ENCODE measurements at places on chromosomes 13 and 19.

GRCh38 chr13:73090116-73090822 is 31.5 kb downstream of the KLF5 start:
- DNase-seq = no peak

DNA sequence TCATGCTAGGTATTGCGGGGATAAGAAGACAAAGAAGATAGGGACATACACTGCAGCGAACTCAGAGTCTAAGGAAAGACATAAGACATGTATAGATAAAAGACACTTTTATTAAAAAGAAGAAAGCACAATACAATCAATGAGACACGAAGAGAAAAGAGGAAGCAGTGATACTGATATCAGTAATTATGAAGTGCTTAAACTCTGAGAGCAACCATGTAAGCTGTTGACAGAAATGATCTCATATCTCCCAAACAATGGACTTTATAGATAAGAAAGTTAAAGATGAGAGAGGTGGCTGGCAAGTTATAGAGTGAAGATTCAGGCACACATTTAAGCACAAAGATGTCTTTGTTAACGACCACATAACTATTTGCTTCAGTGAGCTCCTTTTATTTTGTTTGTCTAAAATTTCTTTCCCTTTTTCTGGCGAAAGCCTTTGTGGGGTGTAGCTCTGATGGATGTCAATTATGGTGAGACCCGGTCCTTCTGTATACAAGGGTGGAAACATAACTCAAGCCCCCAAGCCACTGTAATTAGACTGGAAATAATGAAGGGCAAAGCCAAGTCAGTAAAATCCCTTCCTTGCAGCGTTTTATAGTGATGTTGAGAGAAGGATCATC is 818.0 kb upstream of the SLC10A2 start:
- no peak for DNase-seq

GRCh38 chr13:113499936-113500335 is 9.4 kb upstream of the DCUN1D2 start:
- no peak for DNase-seq

DNA sequence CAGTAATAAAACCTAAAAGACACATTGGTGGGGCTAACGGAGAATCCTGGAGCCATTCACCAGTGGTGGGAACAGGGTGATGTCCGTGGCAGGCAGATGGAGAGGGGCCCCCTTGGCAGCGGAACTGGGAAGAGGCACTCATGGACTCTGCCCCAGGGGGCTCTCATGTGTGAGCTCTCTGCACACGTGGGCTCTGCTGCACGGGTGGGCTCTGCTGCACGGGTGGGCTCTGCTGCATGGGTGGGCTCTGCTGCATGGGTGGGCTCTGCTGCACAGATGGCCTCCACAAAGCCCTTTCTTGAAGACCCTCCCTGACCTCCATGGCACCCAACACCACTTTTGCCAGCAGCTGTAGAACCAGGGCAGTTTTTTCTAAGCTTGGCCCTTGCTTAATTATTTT is 52.3 kb downstream of the PARP4 start:
- no peak for DNase-seq

DNA sequence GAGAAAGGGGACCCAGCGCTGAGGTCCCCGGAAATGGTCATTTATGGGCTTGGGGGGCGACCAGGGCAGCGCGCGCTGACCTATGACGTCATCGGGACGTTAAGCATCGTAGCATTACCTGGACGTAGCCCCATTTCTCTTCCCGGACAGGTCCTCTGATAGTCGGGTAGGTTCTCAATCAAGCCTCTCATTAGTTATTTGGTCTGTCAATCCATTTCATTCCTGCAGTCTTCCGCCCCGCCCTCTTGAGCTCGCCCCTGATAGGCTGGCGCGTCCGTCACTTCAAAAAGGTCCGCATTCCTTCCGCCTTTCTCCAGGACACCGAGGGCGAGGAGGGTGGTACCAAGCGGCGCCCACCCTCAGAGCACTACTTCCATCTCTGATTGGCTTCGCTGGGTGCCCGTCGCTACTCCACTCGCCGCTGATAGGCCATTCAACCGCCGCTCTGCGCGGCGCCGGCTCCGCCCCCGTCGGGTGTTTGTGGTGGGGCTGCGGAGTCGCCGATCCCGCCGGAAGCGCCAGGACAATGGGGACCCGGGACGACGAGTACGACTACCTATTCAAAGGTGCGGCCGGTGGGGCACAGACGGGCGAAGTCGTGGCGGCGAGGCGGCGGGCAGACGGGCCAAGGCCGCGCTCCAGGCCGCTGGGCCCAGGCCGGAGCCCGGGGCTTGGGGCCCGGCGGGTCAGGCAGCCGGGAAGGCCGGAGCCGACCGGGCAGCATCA is at the start of gene RAB11B:
Gene RAB11B, plus strand, starts transcription at position 470 of the 726 bp plus-strand sequence. Its CDS starts 57 bp downstream, at position 527.
- DNase-seq = peak; percentile 88

DNA sequence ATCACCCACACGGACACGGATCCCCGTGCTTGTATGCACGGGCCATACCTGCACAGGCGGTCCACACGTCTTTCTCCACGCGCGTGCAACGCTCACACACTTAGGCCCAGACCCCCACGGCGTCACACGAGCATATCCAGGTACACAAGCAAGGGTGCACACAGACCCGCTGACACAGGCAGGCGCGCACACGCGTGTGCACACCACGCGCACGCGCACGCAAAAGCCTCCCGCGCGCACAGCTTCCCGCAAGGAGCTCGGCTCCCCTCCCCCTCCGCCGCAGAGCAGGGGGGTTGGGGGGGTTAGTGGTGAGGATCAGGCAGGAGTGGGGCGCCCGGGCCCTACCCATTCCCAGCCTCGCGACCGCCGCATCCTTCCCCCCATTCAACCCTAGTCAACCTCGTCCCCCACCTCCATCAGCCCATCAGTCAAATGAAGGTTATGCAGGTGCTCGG is 407 bp downstream of the RAB3A start:
- DNase-seq = no peak

DNA sequence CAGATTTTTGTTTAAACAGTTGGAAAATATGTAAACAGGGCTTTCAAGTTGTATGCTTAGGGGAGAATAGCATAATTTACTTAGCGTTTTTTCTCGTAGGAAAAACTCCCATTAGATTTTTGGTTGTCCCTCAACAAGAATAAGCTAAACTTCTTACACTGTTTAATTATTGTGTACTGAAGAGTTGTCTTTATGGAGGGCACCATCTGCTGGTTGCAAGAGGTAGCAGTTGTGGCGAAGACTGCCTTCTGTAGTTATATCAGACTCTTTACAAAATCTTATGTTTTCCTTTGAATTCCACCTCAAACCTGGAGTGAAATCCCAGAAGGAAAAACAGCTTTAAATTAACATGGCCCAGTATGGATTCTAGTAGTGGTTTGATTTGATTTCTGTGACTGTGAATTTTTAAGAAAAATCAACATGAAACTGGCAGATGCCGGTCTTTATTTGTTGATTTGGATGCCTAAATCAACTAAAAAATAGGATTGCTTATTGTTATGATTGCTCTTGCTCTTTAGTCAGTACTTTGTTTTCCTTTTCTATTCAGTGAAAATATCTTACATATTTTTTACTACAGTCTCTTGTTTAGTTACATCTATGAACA is 53.4 kb downstream of the PDS5B start:
- no peak for DNase-seq

DNA sequence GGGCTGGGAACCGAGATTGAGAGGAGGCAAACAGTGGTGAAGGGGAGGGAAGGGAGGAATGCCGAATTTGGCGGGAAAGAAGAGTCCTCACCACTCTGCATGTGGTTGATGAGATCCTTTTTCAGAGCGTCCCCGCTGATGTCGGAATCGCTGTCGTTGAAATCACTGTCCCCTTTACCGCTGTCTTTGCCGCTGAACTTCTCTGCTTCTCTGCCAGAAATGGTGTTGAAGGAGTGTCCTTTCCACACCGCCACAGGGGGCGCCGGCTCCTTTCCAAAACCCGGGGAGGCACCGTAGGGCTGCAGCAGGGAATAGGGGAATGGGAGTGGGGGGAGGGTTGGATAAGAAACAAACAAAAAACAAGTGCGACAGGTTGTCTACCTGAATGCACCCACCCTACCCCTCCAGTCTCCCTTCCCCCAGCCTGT is 3.1 kb downstream of the PCDH8 start:
- no peak for DNase-seq

DNA sequence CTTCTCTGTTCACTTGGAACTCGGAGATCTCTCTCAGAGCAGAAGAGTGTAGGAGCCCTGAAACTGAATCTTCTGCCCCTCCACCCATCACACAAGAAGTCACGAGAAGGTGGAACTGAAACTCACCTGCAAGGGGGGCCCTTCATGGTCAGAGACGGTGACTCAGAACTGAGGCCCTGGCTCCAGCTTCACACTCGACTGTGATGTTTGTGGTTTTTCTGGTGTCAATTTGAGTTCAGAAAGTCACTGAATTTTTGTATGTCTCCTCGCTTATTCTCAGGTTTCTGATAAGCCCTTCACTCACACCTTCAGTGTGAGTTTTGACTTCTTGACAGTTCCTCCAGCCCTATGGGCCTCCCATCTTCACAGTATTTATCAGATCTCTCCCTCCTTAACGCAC is 23.1 kb downstream of the SIGLEC5 start:
- DNase-seq = no peak

DNA sequence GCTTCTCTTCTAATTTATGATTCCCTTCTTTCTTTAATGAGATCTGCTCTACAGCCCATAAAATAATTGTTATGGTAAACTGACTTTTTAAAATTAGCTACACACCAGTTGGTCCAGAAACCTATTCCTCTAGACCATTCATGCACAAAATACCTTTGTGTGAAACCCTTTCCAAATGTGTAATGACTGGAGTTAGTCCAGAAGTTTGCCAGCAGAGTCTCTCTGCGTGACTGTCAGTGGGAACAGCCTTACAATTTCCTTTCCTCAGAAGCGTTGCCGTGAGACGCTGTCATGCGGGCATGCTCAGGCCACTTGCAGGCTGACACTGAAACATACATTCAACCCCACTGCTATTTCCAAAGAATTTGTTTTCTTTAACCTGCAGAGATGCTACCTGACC is 965.2 kb downstream of the PCDH9 start:
- no peak for DNase-seq

DNA sequence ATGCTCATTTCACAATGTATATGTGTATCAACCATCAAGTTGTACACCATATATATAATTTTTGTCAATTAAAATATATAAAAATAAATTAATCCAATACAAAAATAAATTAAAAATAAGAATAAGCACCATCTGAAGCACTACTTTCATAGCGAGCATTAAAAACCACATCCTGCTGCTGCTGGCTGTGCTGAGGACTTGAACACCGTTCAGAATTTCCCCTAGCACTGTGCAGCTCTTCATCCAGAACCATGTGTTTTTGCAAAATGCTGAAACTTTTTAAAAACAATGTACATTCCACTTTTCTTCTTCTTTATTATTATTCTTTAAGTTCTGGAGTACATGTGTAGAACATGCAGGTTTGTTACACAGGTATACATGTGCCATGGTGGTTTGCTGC is 40.0 kb upstream of the FOXO1 start:
- DNase-seq = no peak

- no peak for DNase-seq
Observed at GRCh38 chr13:93843082-93843481, 616.5 kb downstream of the GPC6 start.

GRCh38 chr19:47509973-47510372 is 4.9 kb downstream of the NAPA start:
- no peak for DNase-seq

GRCh38 chr19:57623091-57623490 is 9.0 kb downstream of the ZNF134 start:
- DNase-seq = no peak

DNA sequence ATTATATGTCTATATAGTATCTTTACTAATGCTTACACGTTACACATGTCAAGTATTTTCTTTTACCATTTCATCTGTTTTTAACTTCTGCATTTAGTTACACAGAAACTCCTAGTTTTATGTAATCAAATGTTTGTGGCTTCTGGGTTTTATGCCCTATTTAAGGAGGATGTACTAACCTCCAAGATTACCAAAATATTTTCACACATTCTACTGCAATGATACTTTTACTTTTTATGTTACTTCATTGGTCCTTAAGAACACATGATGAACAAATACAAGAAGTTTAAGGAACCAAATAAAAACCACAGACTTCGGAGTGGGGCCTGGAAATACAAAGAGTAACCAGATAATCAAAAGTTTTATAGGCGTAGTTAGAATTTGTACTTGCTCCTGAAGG is 37.2 kb downstream of the ZC3H13 start:
- DNase-seq = no peak

- peak; percentile 65 for DNase-seq
Observed at GRCh38 chr19:16386619-16387240, 62.1 kb downstream of the KLF2 start.

DNA sequence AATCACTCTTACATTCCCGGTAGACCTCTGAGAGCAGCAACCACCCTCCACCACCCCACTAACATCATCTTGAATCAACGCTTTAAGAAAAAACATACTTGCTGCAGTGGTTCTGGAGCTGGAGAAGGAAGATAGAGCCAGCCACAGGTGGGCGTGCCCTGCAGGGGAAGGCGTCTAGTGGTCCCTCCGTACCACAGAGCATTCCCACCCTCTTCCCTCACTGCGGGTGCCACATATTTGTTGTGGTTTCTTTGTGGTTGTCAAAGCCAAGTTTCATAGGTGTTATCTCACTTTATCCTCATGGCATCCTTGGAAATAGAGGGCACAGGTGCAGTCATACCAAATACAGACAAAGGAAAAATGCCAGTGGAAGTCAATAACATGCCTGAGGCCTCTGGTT is 22.2 kb downstream of the COL4A2 start:
- DNase-seq = no peak

GRCh38 chr13:95647321-95647720 is 2.8 kb upstream of the DZIP1 start:
- no peak for DNase-seq

DNA sequence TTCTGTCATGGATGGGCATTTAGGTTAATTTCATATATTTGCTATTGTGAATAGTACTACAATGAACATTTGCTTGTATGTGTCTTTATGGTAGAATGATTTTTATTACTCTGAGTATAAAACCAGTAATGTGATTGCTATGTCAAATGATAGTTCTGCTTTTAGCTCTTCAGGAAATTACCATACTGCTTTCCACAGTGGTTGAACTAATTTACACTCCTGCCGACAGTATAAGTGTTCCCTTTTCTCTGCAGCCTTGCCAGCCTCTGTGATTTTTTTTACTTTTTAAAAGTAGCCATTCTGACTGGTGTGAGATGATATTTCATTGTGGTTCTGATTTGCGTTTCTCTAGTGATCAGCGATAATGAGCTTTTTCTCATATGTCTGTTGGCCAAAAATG is 6.5 kb downstream of the SIGLEC7 start:
- DNase-seq = no peak

DNA sequence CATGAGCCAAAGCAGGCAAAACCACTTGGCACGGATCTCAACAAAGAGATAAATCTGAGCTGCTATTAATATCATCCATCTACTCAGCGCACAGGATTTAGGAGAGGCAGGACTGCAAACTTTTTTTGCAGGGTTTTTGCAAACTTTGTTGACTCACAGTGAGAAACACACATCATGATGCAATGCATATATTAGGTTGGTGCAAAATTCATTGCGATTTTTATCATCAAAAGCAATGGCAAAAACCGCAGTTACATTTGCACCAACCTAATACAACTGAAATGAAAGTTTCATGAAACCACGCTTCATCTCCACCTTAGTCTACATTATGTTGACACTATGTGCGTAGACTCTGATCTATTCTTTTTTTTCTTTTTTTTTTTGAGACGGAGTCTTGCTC is 4.5 kb upstream of the NOVA2 start:
- no peak for DNase-seq

- no peak for DNase-seq
Observed at GRCh38 chr13:21069561-21070004, 8.2 kb upstream of the LATS2 start.

- DNase-seq = no peak
Observed at GRCh38 chr19:18401580-18402112, 4.2 kb upstream of the LRRC25 start.

GRCh38 chr13:110263888-110264287 is 43.1 kb downstream of the COL4A1 start:
- no peak for DNase-seq
